LNCaP clone FGC (cell line): ENCODE measurements at places on chromosomes 7 and 10.

- no peak for DNase-seq
Measured at GRCh38 chr7:156896388-156897022, 3.5 kb upstream of the LMBR1 start.

GRCh38 chr10:21399392-21400035 lies 126.0 kb downstream of the SKIDA1 start:
- peak; percentile 34 for DNase-seq

GRCh38 chr10:28909875-28910274 lies 232.6 kb downstream of the BAMBI start:
- no peak for DNase-seq

DNA sequence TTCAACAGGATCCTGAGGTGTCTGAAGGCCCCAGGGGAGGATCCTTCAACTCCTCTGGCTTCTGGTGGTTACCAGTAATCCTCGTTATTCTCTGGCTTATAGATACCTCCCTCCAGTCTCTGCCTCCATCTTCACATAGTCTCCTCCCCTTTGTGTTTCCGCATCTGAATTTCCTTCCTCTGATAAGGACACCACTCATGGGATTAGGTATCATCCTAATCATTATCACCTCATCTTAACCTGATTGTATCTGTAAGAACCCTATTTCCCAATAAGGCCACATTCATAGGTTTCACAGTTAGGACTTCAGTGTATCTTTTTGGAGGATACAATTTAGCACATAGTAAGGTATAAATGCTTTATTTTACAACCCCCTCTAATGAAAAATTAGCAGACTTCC lies 1189.2 kb downstream of the CNTNAP2 start:
- DNase-seq, result no peak

DNA sequence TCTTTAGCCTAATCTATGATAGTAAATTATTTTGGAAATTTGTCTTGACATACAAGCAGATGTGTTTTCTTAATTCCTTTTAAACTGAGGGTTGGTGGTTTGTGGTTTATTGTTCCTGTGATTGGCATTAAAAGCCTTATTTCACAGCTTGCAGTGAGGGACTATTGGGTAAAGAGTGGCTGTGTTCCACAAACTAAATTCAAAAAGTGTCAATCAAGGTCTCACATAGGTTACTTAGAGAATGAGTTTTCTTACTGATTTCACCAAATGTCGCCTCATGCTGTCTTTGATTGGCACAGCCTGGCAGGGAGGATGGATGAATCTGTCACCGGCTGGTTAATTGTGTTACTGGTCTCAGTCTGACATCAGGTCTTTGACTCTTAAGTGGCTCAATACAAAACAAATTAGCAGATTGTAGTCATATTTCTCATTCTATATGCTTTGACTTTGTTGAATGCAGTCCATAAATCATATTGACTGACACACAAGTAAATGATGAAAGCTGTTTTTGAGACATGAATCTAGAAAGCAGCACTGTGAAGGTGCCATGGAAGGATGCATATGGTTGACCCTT lies 66.8 kb upstream of the CYP26C1 start:
- DNase-seq, result no peak

GRCh38 chr7:120467676-120468075 lies 194.7 kb downstream of the KCND2 start:
- no peak for DNase-seq

DNA sequence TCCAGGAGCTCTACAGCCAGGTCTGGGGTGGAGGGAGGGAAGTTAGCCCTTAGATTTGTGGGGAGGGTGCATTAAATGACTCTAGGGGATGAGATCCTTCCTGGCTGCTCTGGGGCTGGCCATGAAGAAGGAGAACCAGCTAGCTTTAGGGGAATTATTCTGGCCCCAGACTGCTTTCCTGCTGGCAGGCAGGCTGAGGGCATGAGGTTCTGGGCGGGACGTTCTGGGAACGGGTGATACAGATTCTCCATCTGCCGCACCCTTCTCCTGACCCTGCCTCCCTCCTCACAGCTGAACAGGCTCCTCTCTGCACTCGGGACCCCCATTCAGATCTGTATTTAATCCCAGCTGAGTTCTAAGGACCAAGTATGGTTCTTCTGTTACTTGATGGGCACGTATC lies 23.9 kb downstream of the GOLGA7B start:
- no peak for DNase-seq

GRCh38 chr10:102605712-102606111 lies 38.6 kb upstream of the TRIM8 start:
- no peak for DNase-seq

- no peak for DNase-seq
Measured at GRCh38 chr10:62744136-62744535, 60.4 kb upstream of the ADO start.

DNA sequence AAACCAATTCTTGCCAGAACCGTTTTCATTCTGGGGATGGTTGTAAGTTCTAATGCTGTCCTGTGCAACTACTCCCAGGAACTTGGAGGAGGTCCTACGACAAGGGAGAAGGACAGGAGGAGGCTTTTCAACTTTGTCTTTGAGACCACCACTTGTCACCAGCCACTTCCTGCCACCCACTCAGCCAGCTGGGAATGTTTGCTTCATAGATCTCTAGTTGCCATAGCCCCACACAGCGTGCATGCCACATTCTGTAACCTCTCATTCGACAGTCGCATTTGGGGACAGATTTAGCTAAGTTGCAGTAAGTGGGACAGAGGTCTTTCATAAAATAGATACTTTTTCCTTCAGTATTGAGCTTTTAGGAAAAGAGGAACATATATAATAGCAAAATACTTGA lies 78.0 kb downstream of the TAF3 start:
- DNase-seq, result no peak

DNA sequence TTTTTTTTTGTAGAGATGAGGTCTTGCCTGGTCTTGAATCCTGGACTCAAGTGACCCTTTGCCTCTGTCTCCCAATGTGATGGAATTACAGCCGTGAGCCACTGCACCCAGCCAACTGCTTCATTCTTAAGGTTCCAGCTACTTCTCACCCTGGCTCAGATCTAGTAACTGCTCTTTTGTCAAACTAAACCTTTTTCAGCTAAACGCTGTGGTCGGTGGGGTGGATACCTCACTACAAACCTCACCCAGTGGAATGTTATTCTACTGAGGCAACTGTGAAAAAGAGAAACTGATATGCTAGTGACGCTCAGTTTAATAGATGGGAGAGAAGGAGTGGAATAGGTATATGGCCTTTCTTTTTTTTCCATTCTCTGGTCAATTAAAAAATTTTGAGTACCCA lies 1.7 kb upstream of the MRLN start:
- no peak for DNase-seq

GRCh38 chr10:117936141-117936540 lies 110.6 kb downstream of the RAB11FIP2 start:
- DNase-seq, result no peak

DNA sequence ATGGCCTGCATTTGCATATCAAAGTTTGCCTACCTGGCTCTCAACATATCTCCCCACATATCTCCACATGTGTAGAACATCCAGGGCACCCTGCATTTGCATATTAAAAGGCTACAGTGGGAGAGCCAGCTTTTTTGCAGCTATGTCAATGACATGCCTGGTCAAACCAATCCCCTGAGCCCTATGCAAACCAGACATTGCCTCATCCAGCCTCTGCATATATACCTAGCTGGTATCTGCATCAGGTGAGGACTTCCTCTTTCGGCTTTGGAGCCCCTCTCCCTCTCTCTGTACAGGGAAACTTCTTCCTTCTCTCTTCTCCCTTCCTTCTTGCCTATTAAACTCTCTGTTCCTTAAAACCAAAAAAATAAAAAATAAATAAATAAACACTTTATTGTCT lies 142.7 kb upstream of the STEAP4 start:
- DNase-seq, result no peak

- DNase-seq, result no peak
Measured at GRCh38 chr10:43155741-43156140, 17.5 kb downstream of the CSGALNACT2 start.

DNA sequence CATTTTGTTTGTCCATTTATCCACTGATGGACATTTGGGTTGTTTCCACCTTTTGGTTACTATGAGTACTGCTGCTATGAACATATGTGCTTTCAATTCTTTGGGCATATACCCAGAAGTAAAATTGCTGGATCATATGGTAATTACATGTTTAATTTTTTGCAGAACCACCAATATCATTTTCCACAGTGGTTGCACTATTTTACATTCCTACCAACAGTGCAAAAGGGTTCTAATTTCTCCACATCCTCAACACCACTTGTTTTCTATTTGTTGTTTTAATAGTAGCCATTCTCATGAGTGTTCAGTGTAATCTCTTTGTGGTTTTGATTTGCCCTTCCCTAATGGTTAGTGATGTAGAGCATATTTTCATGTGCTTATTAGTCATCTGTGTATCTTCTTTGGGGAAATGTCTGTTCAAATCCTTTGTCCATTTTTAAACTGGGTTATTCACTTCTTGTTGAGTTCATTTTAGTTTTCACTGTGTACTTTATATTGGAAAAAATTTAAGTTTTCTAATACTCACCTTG lies 101.9 kb downstream of the HIBADH start:
- no peak for DNase-seq

DNA sequence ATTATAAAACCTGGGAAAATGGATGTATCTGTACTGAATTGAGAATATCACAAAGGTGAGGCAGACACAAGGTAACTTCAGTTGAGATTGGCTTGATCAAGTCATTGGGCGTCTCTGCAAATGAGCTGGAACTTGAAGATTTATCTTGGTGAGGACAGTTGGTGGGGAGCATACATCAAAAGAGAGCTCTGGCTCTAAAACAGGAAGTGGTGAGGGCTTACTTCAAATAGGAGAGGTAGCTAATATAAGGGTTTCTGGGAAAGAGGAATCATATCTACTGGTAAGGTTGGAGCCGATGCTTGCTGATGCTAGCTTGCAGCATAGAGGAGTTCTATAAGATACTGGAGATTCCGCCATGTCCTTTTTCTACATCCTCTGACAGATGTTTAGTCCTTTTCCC lies 39.9 kb upstream of the FGL2 start:
- DNase-seq, result no peak

DNA sequence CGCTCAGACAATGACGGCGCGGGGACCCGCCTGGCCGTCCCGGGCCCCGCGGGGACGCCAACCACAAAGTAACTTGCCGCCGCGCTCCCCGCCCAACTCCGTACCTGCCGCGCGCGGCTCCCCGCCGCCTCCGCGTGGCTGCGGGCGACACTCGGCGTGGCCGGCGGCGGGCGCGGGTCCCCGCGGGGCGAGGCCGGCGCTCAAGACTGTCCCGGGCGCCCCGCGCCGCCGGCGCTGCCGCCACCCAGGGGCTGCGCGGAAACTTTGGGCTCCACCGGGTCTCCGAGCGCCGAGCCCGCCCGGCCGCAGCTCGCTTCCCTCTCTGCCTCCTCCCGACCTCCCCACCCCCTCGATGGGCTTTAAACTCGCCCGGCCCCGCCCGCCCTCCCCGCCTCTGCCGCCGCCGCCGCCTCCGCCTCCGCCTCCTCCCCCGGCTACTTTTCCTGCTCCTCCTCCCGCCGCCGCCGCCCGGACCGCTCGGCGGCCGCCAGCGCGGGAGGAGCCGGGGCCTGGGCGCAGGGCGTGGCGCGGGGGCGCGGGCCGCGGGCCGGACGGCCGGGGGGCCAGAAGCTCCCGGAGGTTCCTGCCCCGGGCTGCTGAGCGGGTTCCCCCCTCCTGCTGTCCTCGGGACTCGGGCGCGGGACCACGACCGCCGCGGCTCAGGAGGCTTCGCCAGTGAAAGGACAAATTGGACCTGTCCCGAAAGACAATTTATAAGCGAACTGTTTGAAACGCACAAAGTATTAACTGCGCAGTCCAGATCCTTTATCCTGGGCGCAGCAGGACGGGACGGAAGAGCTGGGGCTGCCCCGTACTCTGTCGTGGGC lies 10.6 kb upstream of the GRB10 start:
- no peak for DNase-seq

GRCh38 chr7:26370011-26370410 lies 78.3 kb downstream of the SNX10 start:
- DNase-seq, result no peak

GRCh38 chr7:154519229-154519628 lies 467.0 kb downstream of the DPP6 start:
- no peak for DNase-seq

DNA sequence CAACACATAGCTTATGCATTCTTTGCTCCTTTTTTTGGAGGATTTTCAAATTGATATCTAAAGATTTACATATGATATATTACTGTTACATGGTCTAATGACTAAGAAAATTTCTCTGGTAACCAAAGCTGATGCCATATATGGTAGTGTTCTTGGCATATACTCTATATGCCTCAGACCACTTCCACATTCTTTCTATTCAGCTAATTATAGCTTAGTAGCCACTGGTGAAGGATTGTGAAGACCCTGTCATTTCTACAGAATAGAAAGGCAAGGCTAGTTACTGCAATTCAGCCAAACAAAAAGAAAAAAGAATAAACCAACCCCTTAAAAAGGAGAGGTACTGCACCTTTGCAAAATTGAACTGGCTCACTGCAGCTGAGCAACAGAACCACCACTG lies 3.7 kb downstream of the PURB start:
- no peak for DNase-seq

DNA sequence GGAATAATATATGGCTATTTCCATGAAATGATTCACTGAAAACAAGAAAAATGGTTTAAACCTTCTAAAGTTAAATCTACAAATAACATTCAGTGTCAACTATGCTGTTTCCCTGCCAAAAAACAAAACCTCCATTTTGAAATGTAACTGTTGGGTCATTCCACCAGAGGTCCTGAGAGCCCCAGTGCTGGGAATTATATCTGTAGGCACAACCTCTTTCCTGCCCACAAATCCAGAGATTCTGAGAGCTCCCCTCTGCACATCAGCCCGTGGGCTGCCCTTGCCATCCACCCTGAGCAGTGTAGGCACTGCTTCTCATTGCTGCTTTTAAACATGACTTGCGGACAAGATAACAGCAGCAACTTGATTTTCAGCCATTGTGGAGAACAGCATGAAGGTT lies 198.6 kb downstream of the TMEM178B start:
- no peak for DNase-seq

DNA sequence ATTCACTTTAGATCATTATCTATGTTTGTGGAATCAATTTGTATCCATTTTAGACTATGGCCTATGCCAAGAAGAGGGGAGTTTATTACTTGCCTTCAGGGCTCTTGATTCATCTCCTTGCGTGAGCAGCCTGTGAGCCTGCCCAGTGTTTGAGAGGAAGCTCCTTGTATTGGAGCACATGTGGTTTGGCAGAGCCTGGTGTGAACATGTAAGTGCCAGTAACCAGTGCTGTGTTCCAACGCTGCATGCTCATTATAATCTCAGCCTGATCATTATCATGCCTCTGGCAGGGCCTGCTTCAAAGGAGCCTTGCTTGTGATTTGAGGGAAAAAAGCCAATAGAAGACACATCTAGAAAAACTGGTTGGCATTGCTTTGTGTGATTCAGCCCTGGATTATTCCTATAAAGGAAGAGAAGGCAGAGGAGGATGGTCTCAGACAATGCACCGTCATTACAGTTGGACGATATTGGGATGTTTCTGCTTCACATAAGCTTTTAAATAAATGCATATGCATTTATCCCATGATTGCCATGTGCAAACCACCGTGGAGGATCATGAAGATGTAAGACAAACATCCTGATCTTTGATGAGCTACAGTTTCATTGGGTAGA lies 203.4 kb upstream of the AHR start:
- peak; percentile 97 for DNase-seq

- DNase-seq, result no peak
Measured at GRCh38 chr7:125775317-125775716, 845.7 kb upstream of the POT1 start.
